ELR (cell line): ENCODE measurements at places on chromosomes 1 and 21.

- DNase-seq = no peak
These were observed 1.6 kb upstream of the C1orf35 start for GRCh38 chr1:228104526-228105269.

- DNase-seq = no peak
These were observed 35.5 kb upstream of the ZNF362 start for GRCh38 chr1:33220676-33221384.

- DNase-seq = no peak
These were observed 42.5 kb downstream of the ERI3 start for GRCh38 chr1:44312399-44313196.

DNA sequence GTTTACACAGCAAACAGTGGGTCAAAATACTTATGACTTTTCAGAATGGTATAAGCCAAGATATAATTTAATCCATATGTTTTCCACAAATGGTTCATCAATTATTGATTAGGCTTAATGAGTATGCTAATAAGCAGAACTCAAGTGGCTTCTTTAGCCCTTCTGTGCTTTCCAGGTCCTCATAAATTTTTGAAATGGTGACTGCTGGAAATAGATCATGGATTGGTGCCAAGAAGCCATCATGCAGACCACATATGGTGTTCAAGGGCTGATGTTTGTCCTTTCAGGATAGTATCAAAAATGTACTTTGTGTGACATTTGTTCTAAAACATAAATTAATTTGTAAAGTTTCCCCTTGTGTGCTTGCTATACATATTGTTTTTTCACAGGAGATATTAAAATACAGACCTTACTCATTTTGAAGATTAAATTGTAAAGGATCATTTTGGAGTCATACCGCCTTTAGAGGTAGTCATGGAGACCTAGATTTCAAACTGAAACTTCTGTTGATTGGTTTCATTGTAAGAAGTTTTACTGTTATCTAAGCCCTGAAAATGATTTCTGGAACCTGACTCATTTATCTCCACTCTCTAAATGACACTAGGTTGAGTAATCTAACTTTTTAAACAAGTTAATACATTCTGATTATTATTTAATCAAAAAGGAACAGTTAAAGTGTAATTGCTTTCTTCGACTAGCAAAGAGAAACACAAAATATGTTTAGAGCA, 507.9 kb downstream of the PLA2G4A start:
- DNase-seq = peak; percentile 22

GRCh38 chr1:94983171-94983739, 56.3 kb upstream of the CNN3 start:
- peak; percentile 91 for DNase-seq

DNA sequence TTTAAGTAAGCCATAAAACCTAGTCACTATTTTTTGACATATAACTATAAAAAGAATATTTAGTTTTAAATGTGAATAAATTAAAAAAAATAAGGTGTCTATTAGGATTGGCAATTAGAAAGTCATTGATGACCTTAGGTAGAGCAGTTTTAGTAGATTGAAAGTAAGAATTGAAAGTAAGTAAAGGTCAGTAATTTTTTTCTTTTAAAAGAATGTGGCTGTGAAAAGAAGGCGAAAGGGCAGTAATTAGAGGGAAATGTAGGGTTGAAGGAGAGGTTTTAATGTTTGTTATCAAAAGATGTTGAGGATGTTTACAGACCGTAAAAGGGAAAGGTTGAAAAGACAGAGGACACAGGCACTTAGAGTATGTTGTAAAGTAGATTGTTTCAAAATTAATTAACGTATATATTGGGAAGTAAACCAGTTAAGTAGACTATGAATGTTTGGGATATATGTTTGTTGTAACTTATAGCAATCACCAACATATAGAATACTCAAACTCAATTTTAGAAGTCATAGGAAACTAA, 41.0 kb downstream of the ZFYVE9 start:
- no peak for DNase-seq

DNA sequence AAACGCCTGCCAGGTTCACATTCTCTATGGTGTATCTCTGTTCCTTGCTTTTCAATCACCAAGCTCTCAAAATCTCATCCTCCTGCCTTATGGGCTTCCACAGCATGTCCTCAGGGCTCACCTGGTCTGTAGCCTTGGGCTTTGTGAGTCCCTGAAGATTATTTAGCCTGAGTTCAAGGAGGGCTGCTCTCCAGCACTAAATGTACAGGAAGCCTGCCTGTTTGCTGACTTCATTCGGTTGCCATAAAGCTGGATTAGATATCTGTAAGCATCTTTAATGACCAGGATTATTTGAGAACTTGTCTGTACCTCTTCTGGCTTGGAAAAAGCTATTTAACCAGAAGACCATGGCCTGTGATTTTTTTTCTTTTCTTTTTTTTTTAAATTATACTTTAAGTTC, 6.9 kb upstream of the REG4 start:
- no peak for DNase-seq

DNA sequence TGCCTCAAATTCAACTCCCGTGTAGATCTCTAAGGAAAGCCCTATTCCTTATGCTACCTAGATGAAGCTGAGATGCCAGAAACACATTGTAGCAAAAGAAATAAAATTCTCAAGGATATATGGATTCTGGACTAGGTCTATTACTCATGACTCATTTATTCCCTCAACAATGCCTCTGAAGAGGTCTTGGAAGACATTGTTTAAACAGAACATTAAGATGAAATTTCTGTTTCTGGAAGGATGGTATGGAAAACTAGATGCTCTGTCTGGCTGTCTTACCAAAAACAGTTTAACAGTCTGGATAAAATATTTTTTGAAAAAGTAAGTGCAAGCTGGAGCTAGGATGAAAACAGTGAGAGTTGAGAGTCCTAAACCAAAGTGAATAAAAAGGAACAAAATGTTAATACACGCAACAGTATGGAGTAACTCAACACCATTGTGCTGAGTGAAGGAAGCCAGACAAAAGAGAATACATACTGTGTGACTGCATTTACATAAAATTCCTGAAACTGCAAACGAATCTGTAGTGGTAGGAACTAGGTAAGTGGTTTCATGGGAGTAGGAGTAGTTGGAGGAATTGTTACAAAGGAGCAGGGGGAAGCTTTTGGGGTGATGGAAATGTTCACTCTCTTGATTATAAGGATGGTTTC, 59.3 kb upstream of the GNG12 start:
- DNase-seq = no peak

DNA sequence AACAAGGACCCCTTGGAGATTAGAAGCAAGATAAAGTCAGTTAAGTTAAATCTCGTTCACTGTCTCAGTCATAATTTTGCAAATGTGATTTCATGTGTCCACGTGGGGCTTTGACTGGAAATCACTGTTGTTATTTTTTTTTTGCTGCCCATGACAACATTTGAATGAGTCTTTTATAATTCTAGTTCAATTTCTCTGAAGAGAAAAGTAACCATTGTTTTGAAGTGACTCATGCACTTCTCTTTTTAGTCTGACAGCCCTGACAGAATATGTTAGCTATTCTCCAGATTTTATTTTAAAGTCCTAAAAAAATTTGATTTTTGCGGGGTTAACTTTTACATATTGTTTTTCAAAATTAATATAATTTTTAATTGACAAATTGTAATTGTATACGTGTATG, 30.7 kb upstream of the NLRP3 start:
- peak; percentile 61 for DNase-seq

DNA sequence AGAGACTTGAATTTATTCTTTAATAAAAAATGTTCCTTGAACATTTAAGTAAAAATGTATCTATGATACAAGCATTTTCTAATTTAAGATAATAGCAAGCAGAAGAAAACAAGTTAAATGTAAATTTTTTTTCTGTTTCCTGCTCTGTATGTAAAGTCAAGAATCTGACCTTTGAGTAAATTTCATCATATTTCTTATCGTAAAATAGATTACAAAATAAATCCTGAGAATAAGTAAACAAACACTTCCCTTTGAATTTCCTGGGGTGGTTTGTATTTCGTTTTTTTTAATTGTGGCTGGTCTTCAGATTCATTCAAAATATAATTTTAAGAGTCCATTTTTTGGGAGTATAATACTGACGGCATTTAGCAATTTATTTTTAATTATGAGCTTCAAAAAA, 77.6 kb downstream of the POU2F1 start:
- no peak for DNase-seq

GRCh38 chr1:89298461-89298860, 25.8 kb upstream of the GBP5 start:
- DNase-seq = no peak

DNA sequence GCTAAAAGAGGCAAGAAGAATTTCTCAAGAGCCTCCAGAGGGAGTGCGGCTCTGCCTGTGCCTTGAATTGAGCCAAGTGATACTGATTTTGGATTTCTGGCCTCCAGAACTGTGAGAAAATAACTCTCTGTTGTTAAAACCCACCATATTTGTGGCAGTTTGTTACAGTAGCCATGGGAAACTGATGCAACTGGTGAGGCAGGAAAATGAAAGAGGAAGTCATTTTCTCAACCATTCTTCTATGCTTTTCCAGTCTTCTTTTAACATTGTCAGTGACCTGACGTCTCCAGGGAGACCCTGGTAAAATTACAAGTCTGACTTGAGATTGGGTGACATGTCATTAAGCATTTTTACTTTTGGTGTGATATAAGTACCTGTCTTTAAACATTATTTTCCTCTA, 5.8 kb downstream of the OR6P1 start:
- DNase-seq = no peak

DNA sequence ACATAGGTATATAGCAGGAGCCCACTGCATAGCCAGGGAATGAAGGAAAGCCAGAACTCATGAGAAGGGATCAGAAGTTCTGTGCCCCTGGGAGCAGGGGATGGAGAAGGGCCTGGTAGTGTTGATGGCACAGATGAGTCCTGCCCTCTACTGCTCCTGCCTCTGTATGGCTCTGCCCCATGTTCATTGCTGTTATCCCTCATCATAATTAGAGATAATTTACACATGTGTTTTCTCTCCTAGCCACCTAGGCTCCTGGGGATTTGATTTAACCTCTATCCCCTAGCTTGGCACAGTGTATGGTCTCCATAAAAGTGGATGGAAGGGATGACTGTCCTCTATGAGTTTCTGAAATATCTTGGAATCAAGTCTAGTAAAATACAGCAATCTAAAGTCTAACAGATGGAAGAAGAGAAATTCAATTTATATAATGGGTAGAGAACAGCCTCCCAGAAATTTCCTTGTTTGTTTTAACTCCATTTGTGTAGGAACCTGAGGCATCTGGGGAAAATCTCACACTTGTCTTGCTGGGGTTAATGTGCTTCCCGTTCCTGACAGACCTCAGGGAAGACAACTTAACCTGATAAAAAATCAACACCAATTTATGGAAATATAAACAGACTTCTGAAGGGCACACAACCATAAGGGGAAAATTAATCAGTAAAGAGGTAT, 393.8 kb downstream of the HHAT start:
- DNase-seq = no peak

DNA sequence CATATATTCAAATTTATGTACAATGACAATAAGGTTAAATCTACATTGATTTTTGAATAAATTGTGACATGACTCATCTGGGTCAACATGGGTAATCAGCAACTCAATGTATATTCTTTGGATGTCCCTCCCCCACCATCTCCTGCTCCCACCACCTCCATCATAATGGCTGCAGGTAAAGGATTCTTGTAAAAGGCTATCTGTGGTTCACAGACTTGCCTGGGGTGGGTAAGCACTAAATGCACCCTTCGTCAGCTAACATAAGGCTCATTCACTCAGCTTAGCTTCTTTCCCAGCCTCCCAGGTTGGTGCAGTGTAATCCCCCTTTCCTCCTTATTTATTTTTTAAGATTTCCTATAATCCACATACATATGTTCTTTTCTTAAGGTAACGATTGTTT, 355.7 kb upstream of the DPYD start:
- no peak for DNase-seq

GRCh38 chr1:115761601-115762302, 6.8 kb downstream of the CASQ2 start:
- DNase-seq = peak; percentile 47

DNA sequence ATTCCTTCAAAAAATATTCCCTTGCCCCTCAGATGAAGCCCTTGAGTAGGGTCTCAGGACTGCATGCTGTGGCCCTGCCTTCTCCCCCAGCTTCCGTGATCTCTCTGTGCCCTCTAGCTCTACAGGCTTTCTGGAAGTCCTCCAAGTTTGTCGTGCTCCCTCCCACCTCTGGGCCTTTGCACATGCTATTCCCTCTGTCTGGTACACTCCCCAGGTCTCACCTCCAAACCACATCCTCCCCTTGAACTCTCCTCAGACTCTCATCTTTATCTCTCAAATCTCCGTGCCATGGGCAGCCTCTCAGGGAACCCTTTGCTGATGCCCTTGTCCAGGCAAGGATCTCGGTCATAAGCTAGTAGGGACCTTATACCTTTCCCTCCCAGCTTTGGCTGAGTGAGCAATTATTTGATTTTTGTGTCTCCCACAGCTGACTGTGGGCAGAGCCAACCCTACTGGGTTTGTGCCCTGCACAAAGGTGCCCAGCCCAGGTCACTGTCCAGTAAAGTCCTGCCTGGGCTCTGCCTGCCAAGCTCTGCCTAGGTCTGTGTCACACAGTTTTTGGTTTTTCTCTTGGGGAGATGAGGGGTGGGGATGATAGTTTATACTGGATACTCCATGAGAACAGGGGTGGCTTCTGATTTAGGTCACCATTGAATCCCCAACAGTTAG, 188.1 kb downstream of the ZNF281 start:
- no peak for DNase-seq

- DNase-seq = peak; percentile 70
These were observed 41.8 kb upstream of the CAMTA1 start for GRCh38 chr1:6743189-6744101.

- DNase-seq = no peak
These were observed 2.0 kb upstream of the GJC2 start for GRCh38 chr1:228147768-228148167.

DNA sequence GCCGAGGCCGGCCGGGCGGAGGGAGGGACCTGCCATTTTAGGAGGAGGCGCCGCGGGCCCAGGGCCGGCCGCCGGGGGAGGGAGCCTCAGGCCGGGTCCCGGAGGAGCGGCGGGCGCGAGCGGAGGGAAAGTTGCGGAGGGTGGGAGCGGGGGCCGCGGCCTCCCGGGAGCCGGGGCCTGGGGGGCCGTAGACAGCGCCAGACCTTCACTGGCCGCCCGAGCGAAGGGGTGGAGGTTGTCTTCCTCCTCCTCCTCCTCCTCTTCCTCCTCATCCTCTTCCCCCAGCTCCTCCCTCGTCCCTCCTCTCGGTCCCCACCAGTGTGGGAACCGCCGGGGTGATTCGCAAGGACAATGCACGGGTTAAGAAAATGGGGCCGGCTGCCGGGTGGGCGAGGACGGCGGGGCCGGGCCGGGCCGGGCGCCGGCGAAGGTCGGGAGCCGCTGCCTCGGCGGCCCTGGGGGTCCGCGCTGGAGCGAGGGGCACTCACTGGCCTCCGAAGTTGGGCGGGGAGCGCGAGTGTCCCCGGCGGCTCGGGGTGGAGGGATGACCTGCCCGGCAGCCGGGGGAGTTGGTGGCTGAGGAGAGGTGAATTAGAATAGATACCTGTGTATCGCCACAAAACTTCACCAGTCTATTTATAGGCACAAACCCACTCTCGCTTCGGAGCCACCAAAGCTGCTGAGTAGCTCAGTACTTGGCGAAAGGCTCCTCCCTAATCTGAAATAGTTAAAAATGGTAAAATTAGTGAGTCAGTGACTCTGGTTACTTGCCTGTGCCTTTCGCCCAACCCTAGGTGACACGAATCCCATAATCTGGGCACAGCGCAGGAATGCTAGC, 1.3 kb downstream of the DYRK1A start:
- DNase-seq = peak; percentile 52

GRCh38 chr1:10679496-10680220, 116.8 kb downstream of the CASZ1 start:
- peak; percentile 69 for DNase-seq

GRCh38 chr1:62373221-62373620, 54.0 kb upstream of the KANK4 start:
- DNase-seq = no peak
